ENCODE measurements at places on chromosomes 3 and 15.

- no peak for DNase-seq
These were observed 402.9 kb downstream of the TBL1XR1 start for GRCh38 chr3:176794406-176794805.

DNA sequence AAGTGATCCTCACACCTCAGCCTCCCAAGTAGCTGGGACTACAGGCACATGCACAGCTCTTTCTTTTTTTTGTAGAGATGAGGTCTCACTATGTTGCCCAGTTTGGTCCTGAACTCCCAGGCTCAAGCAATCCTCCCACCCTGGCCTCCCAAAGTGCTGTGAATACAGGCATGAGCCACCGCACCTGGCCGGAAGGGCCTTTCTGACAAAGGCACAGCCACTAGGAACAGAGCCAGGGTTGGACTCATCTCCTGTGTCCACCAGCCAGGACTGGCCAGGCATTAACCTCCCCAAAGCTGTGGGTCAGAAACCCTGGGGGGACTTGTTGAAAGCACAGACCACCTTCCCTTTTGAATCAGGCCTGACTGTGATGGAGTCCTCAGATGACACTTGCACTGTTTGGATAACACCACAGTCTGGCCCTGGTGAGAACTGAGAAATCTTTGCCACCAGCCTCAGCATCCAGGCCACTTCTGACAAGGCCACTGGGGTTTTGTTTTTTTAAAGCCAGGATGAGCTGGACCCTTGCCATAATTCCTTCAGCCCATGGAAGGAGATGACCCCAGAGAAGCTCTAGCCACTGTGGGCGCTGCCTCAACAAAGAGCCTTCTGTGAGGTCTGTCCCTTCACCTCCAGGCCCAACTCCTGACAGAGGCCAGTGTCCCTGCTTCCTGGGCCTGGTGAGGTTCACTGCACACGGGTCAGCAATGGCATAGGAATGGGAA is 4.8 kb downstream of the TKT start:
- DNase-seq: no peak

DNA sequence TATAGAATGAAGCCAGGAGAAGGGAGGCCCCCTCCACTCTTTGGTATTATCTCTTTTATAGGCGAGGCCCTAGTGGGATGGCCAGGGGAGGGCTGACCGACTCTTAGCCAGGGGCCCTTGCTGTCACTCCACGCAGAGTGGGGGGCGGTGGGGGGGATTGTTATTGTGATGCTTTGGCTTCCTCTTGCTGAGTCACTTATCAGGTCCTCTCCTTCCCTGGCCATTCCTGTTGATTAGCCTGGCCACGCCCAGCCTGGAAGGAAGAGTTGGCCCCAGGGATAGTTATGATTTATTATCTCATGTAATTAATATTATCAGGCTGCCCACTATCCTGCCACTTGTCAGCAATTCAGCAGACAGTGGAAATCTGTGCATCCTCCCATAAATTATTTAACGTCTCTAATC is 25.5 kb upstream of the SKOR1 start:
- no peak for DNase-seq

GRCh38 chr3:124078953-124079911 is 87.3 kb upstream of the ROPN1 start:
- DNase-seq: no peak

GRCh38 chr3:135755330-135756105 is 210.0 kb upstream of the PPP2R3A start:
- no peak for DNase-seq

- DNase-seq: no peak
These were observed 333.8 kb downstream of the ZNF621 start for GRCh38 chr3:40858364-40859115.

DNA sequence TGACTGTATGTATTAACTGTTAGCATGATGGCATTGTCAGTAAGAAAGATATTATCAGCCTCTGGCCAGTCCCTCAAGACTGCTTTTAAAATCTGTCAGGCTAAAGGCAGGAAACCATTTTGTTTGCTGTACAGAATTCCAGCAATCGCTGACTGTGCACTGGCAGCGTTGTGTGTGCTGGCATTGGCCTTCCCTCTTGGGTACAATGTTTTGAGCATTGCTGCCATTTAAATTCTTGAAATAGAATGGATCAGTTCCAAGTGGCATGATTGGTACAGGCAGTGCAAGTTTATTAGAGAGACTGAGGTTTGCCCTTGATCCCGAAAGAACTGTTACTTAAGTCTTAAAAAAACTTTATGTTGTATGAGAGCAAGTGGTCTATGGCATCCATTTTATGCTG is 788.7 kb downstream of the OTOL1 start:
- no peak for DNase-seq

GRCh38 chr3:153290268-153291015 is 128.4 kb downstream of the RAP2B start:
- DNase-seq: no peak

DNA sequence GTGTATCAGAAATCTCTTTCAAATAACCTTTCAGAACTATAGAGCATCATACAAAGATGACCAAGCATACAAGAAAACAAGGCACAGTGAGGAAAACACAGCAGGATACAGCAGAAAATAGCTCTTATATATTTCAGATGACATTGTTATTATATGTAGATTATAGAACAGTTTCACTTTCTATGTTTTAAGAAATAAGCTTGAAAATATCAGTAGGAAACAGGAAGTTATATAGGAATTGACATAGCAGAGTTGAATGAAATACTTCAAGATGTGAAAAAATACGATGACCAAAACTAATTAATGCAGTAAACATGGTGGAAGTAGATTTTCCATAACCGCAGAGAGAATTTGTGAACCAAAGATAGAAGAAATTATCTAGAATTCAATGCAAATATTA is 75.2 kb downstream of the LYSMD4 start:
- no peak for DNase-seq

- no peak for DNase-seq
These were observed 1.7 kb downstream of the ARPIN start for GRCh38 chr15:89910891-89911626.

DNA sequence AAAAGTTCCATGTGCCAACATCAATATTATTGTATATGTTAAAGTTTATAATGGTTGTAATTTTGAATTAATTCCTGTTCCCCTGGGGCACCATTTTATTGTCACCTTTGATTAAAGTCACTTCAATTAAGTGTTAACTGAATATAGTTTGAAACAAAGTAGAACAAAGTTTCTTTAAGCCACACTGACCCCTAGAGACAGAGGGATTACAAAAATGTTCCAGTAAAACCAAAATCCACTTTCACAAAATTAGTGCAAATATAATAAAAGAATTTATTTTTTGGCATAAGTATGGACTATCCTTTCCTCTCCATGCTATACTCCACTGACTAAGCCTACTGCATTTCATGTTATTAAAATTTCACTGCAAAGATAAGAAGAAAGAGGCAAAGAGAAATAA is 123.9 kb downstream of the ZMAT3 start:
- no peak for DNase-seq

DNA sequence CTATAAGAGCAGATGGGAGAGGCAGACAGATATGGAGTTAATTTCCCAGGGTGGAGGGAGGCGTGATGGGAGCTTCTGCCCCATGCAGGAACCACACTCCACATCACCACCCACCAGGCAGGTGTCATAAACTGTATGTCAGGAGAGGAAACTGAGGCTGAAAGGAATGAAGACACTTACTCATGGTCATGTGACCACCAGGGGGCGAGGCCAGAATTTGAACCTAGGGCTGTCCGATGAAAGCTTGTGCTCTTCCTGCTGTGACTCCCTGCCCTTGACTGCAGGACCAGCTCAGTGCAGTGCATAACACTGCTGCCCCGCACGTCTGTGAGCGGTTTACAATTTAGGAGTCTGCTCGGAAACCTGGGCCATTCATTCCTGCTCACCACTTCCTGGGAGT is 28.8 kb downstream of the NUP210 start:
- no peak for DNase-seq

GRCh38 chr3:71994203-71994602 is 209.3 kb upstream of the PROK2 start:
- DNase-seq: no peak

Measured in stimulated activated CD8-positive, alpha-beta memory T cell treated with anti-CD3 and anti-CD28 coated beads, Interleukin-7, amount 100 ng/mL, for 4 hours (primary cell).